ENCODE measurements at places on chromosomes 4 and X.

GRCh38 chr4:103405415-103405814 is 207.3 kb upstream of the CENPE start:
- no peak for DNase-seq
- H3K36me3 ChIP-seq = no peaks in the 10 kb centered on the region
- no peak overlapping the region for H3K4me3 ChIP-seq
- H3K27ac ChIP-seq = no peak overlapping the region

DNA sequence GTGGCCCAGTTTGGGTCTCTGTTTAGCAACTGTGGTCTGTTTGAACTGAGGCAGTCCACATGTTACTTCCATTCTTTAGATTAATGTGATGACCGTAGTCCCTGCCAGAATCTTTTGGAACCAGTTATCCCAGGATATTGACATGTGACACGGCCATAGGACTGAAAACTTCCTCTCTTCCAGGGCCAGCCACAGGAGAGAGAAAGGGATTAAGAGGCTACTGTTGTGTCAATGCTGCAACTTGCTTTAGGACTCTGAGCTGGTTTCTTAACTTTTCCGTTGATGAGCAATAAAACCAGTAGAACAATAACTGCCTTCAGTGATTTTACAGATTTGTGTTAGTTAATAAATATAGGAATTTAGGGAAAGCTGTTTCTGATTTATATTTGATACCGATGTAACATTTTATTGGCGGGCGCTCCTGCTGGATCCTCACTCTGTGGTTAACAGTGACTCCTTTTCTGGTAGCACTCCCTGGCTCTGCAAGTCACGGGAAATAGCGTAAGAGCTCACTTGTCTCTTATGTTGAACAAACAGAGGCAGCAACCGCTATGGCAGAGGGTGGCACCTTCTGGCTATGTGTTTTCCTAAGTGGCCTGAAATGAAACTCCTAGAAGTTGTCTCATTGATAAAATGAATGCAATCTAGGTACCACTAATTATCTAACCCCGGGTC is 2.5 kb downstream of the TENM3 start:
- H3K27ac ChIP-seq = peak overlapping the region; percentile 74
- peaks cover 18% of the 10 kb centered on the region for H3K36me3 ChIP-seq
- peaks cover 30% of the 10 kb centered on the region for H3K4me1 ChIP-seq
- peak overlapping the region; percentile 57 for H3K4me3 ChIP-seq

GRCh38 chr4:143337600-143338287 is 1.1 kb downstream of the GAB1 start:
- H3K27ac ChIP-seq = peak overlapping the region; percentile 90
- H3K4me3 ChIP-seq = peak overlapping the region; percentile 98
- peaks cover 14% of the 10 kb centered on the region for H3K4me1 ChIP-seq
- no peak for DNase-seq
- H3K36me3 ChIP-seq = no peaks in the 10 kb centered on the region

DNA sequence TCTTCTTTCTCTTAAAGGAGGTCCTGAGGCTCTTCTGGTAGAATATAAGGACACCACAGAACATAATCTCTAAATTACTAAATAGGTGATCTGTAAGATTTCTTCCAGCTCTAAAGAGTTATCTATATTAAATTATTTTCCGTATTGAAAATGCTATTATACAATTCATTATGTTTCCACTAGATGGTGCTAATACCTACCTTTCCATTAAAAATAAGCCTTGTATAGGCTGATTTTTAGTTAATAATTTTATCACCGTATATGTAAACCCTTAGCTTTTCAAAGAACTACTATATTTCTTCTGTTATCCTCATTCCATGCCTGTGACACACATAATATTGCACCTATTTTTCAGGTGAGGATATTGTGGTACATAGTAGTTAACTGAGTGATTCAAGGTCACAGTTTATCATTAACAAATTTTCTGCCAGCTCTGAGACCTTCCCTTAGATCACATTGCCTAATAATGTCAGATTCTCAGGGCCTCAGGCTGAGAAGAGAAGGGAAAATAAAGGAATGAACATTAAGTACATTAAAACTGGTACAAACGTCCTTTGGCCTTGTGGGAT is 138.8 kb downstream of the TEX11 start:
- no peak for DNase-seq
- no peaks in the 10 kb centered on the region for H3K36me3 ChIP-seq
- H3K4me1 ChIP-seq = no peaks in the 10 kb centered on the region
- no peak overlapping the region for H3K27ac ChIP-seq
- H3K4me3 ChIP-seq = no peak overlapping the region

GRCh38 chr4:164926301-164926700 is 49.3 kb downstream of the APELA start:
- no peak overlapping the region for H3K4me3 ChIP-seq
- no peak for DNase-seq
- H3K4me1 ChIP-seq = no peaks in the 10 kb centered on the region
- H3K27ac ChIP-seq = no peak overlapping the region
- no peaks in the 10 kb centered on the region for H3K36me3 ChIP-seq
- H3K27me3 ChIP-seq = no peaks in the 10 kb centered on the region

DNA sequence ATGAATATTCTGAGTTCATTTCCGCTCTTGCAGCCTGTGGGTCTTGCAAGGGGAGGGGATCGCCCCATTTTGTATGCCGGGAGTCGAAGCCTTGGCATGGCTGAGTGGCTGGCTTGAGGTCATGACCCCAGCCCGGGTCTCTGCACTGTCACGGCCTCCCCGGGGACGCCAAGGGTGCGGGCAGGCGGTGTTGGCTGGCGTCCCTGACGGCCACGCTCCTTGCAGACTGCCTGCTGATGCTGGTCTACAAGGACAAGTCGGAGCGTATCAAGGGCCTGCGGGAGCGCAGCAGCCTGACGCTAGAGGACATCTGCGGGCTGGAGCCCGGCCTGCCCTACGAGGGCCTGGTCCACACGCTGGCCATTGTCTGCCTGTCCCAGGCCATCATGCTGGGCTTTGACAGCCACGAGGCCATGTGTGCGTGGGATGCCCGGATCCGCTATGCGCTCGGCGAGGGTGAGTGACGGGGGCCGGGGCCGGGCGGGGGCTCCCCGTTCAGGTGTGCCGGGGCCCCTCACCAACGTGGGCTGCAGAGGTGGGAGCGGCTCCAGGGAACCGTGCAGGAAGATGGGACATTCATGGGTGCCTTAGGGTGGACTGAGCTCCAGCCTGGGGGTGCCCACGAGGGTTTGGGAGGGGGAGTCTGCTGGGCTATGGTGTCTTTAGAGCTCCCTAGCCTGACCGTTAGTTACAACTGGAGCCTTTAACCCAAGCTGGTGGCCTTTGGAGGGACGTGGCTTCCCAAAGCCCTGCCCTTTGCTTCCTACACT is 10.3 kb downstream of the DOK7 start:
- DNase-seq = no peak
- peaks cover 4% of the 10 kb centered on the region for H3K27me3 ChIP-seq
- H3K36me3 ChIP-seq = no peaks in the 10 kb centered on the region
- H3K4me3 ChIP-seq = no peak overlapping the region

DNA sequence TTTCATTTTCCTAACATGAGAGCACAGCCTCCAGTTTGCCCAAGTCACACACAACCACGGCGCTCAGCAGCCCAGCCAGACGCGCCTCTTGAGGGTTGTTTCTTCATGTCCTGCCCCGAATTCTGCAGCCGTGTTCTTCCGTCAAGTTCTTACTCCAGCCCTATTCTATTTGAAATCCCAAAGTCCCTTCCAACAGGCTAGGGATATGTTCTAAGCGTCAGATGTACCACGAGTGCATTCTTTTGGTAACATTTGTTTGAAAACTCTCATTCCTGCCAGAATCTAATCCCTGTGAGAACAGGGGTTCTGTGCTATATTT is 23.1 kb downstream of the ACSL1 start:
- H3K4me3 ChIP-seq = peak overlapping the region; percentile 13
- H3K36me3 ChIP-seq = peaks cover 4% of the 10 kb centered on the region
- peak overlapping the region; percentile 11 for H3K27ac ChIP-seq
- no peaks in the 10 kb centered on the region for H3K27me3 ChIP-seq

DNA sequence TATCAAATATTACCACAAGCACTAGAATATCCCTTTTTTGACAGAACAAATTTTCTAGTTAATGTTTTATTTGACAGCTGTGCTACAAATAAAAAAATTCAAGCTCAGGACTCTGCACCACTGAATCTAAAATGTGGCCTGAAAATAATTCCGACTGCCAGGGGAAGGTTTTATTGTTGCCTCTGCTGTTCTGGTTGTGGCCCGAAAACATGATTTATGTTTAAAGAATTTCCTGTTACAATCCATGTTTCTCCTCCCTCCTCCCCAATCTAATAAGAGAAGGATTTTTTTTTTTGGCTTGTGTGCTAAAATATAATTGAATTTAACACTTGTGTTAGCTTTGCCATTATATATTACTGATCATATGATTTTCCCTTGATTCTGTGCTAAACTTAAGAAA is 227.8 kb downstream of the DCLK2 start:
- H3K27ac ChIP-seq = no peak overlapping the region
- H3K27me3 ChIP-seq = no peaks in the 10 kb centered on the region
- H3K4me1 ChIP-seq = peaks cover 9% of the 10 kb centered on the region
- no peak for DNase-seq
- H3K36me3 ChIP-seq = peaks cover 5% of the 10 kb centered on the region
- no peak overlapping the region for H3K4me3 ChIP-seq

- H3K36me3 ChIP-seq = peaks cover 44% of the 10 kb centered on the region
- no peak overlapping the region for H3K27ac ChIP-seq
- H3K4me3 ChIP-seq = no peak overlapping the region
- no peak for DNase-seq
- no peaks in the 10 kb centered on the region for H3K27me3 ChIP-seq
Measured at GRCh38 chr4:186644311-186644638, 79.4 kb downstream of the FAT1 start.

GRCh38 chr4:98641376-98641775 is 17.0 kb downstream of the TSPAN5 start:
- H3K4me3 ChIP-seq = no peak overlapping the region
- H3K27ac ChIP-seq = no peak overlapping the region
- peaks cover 13% of the 10 kb centered on the region for H3K4me1 ChIP-seq
- H3K36me3 ChIP-seq = no peaks in the 10 kb centered on the region
- H3K27me3 ChIP-seq = no peaks in the 10 kb centered on the region

- no peak for DNase-seq
- H3K27me3 ChIP-seq = no peaks in the 10 kb centered on the region
- peaks cover 27% of the 10 kb centered on the region for H3K36me3 ChIP-seq
Measured at GRCh38 chr4:140626661-140627376, 58.1 kb upstream of the UCP1 start.

DNA sequence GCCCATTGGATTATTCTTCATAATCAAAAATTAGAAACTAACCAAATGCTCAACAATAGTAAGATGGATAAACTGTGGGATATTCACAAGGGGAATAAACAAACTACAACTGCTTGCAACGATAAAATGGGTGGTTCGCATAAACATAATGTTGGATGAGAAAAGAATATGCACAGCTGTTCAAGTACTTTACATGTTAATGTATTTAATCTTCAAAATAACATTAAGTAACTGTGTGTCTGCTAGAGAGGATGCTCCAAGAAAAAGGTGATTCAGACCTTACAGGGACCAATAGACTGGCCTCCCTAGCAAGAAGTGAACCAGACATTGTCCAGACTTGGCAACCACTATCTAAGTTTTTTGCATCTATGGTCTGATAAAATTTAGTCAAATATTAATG is 2.3 kb downstream of the PFKFB1 start:
- H3K4me1 ChIP-seq = no peaks in the 10 kb centered on the region
- H3K27ac ChIP-seq = no peak overlapping the region
- DNase-seq = no peak

- no peak overlapping the region for H3K27ac ChIP-seq
- H3K27me3 ChIP-seq = no peaks in the 10 kb centered on the region
- H3K36me3 ChIP-seq = no peaks in the 10 kb centered on the region
Measured at GRCh38 chrX:96183843-96184242, 500.8 kb upstream of the DIAPH2 start.

GRCh38 chr4:139889264-139889663 is 223.6 kb downstream of the MGST2 start:
- no peak overlapping the region for H3K4me3 ChIP-seq
- H3K27ac ChIP-seq = no peak overlapping the region
- H3K27me3 ChIP-seq = no peaks in the 10 kb centered on the region
- peaks cover 27% of the 10 kb centered on the region for H3K4me1 ChIP-seq
- H3K36me3 ChIP-seq = peaks cover 17% of the 10 kb centered on the region

GRCh38 chrX:149282909-149283308 is 222.2 kb downstream of the IDS start:
- H3K27me3 ChIP-seq = no peaks in the 10 kb centered on the region
- no peak overlapping the region for H3K27ac ChIP-seq
- DNase-seq = no peak
- H3K4me1 ChIP-seq = no peaks in the 10 kb centered on the region
- H3K36me3 ChIP-seq = no peaks in the 10 kb centered on the region

Data from type B pancreatic cell (in vitro differentiated cells).